ENCODE measurements at places on chromosomes 7 and 10. TPM values are rescaled to one million over a fixed set of nuclear protein-coding genes. Genes with fewer than 3 reads are reported as not detected.

DNA sequence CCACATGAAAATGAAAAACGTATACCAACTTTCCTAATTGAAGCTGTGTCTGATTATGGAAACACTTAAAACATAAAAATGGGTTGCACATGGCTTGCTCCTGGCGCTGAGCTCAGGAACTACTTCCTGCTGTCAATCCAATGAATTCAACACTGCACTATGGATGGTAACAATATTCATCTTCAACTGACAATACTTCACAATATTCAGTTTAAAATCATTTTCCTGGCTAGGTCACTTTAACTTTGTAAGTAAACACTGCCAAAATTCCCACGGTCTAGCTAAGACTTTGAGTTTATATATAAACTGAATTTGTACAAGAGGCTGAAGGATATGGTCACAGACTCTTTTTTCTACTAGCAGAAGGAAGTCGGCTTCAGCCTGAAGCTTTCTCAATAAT lies 556.9 kb downstream of the TNS3 start:
- H3K27me3 ChIP-seq = no peaks in the 10 kb centered on the region
- no peak overlapping the region for H3K4me3 ChIP-seq
- DNase-seq = no peak
- no peaks in the 10 kb centered on the region for H3K36me3 ChIP-seq

SPDYE2 gene
- total RNA-seq = not detected

DNA sequence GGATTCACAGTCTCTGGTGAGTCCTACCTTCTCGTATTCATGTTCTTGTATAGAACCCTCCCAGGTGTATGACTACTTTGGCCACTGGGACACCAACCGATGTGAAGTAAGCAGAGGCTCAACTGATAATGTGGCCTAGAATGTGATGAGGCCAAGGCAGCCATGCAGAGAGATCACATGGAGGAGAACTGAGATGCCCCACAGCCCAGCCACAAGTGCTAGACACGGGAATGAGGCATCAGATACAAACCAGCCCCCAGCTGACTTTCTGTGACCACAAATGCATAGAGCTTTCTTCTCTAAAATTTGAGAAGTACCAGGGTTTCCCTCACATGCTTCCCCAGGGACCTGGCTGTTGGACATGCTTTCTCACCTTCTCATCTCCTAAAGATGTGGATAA lies 375.7 kb downstream of the CCSER2 start:
- H3K27me3 ChIP-seq = no peaks in the 10 kb centered on the region
- H3K36me3 ChIP-seq = no peaks in the 10 kb centered on the region
- no peaks in the 10 kb centered on the region for H3K4me1 ChIP-seq
- H3K27ac ChIP-seq = no peak overlapping the region
- no peak overlapping the region for H3K4me3 ChIP-seq
- DNase-seq = no peak

DNA sequence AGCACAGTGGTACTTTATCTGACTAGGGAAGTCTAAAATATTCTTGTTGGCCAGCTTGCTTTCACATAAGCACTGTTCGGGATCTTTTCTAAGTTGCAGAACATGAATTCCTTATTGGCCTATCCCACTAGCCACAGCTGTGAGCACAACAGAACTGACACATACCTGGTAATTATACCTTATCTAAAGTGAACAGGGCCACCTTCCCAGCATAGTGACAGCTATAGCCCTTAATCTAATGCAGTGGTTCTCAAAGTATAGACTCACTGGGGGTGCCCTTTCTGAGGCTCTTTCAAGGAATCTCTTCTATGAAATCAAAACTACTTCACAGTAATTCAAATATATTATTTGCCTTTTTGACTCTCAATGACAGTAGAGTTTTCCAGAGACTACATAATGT lies 184.7 kb upstream of the KAT6B start:
- H3K36me3 ChIP-seq = no peaks in the 10 kb centered on the region
- H3K27ac ChIP-seq = no peak overlapping the region
- H3K4me1 ChIP-seq = no peaks in the 10 kb centered on the region
- no peaks in the 10 kb centered on the region for H3K27me3 ChIP-seq
- DNase-seq = no peak
- no peak overlapping the region for H3K4me3 ChIP-seq

DNA sequence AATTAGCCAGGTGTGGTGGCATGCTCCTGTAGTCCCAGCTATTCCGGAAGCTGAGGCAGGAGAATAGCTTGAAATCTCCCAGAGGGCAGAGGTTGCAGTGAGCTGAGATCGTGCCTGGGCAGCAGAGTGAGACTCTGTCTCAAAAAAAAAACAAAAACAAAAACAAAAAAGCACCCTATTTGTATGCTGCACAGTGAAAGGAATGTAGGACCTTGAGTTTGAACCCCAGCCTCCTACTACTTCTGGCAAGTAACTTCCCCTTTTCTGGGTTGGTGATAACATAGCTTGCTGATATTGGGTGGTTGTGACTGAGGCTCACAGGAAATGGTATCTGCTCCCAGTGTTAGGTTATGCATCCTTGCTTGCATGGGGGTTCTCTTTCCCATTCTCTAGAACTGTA lies 205.3 kb downstream of the BUB3 start:
- no peaks in the 10 kb centered on the region for H3K36me3 ChIP-seq
- H3K4me3 ChIP-seq = no peak overlapping the region
- H3K27ac ChIP-seq = no peak overlapping the region
- no peaks in the 10 kb centered on the region for H3K4me1 ChIP-seq

MLXIPL gene
- total RNA-seq = 10.1 TPM

DNA sequence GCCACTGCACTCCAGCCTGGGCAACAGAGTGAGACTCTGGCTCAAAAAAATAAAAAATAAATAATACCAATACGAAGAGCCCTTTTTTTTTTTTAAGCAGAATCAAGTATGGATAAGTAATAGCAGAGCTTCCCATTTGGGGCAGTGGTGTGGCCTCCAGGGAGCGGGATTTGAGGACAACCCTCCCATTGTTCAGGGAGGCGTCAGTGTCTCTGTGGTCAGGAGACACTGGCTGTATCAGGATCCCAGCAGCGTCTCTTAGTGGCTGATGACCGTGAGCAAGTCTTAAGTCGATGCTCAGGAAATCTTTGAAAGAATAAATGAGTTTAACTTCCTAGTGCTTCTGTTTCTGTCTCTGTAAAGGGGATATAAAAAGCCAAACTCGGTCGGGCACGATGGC lies 25.2 kb upstream of the SH2B2 start:
- no peak overlapping the region for H3K27ac ChIP-seq
- no peak for DNase-seq
- no peaks in the 10 kb centered on the region for H3K4me1 ChIP-seq
- H3K4me3 ChIP-seq = no peak overlapping the region
- no peaks in the 10 kb centered on the region for H3K27me3 ChIP-seq

DNA sequence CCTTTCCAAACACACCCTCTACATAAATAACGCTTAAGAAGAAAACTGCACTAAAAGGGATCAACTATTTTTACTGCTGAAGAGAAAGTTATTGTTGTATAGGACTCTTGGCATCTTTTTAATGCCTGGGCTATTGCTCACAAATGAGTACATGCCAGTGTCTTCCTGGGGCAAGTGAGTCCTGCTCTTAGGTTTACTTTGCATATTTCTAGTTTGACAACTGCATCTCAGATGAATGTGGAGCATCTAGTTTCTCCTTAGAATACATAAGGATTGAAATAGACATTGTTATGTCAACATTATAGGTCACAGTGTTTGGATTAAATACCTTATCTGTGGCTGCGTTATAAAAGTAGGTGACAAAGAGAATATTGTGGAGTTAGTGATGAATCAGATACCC lies 44.5 kb downstream of the PSMC2 start:
- H3K27ac ChIP-seq = no peak overlapping the region
- no peaks in the 10 kb centered on the region for H3K4me1 ChIP-seq
- DNase-seq = no peak
- H3K4me3 ChIP-seq = no peak overlapping the region

All from heart left ventricle (tissue), 16 donors.